ENCODE measurements at places on chromosomes 6 and 20.
A peak's percentile ranks its signal among the peaks of the same experiment; 100 is the strongest.

DNA sequence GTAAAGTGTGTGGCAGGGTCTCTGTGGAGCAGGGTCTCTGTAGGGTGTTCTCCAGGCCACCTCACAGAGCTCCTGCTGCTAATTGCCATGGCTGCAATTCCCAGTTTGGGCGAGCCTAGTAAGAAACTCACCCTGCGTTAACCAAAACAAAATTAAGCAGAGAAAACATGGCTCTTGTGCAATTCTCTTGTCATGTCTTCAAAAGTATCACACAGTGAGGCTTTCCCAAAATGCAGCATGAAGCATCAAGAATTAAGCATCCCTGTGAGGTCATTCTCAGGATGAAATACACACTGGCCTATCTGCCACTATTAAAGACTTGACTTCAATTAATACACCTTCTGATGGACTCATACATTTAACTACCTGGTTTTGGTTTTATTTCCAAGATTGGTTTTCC, 72.8 kb downstream of the KIF13A start:
- no peak for DNase-seq

GRCh38 chr6:158962371-158962770, 37.6 kb downstream of the RSPH3 start:
- DNase-seq: no peak

DNA sequence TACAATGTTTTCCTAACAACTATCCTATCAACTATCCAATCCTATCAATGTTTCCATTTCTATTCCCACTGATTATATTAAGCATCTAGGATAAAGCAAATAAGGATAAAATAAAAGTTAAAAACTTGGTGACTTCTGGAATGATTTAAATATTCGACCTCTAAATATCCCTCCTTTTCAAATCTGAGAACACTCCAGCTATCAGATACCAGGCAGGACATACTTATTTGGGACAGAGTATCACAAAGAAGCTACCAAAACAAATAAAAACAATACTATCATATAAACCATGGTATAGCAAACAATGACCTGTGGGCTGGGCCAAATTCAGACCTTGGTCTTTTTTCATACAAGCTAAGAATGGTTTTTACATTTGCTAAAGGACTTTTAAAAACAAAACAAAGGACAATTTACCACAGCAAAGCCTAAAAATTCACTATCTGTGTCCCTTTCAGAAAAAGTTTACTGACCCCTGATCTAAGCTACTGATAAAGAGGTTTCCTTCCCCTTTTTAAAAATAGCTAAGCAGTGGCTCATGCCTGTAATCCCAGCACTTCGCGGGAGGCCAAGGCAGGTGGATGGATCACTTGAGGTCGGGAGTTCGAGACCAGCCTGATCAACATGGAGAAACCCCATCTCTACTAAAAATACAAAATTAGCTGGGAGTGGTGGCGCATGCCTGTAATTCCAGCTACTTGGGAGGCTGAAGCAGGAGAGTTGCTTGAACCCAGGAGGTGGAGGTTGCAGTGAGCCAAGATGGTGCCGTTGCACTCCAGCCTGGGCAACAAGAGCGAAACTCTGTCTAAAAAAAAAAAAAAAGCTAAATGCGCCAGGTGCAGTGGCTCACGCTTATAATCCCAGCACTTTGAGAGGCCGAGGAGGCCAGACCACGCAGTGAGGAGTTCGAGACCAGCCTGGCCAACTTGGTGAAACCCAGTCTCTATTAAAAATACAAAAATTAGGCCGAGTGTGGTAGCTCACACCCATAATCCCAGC, 6.0 kb downstream of the NUP153 start:
- no peak for DNase-seq

DNA sequence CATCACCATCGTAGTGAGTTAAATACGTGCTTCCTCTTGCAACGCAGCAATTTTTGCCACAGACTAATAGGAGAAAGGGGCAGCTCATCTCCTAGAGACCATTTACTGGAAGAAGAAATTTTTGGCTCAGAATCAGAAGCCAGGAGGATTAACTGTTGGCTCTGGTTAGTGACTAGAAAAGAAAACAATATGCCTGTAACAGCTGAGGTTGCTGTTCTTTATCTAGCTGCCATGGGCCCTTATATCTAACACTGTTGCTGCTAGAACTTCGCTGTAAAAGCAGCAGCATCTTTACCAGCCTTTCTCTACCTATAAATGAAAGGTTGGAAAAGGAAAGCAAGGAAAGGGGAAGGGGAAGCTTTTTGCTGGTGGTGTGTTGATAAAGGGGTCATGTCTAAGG, 65.9 kb downstream of the FAM135A start:
- no peak for DNase-seq

- no peak for DNase-seq
Measured at GRCh38 chr6:44245391-44245911, 1.4 kb upstream of the HSP90AB1 start.

DNA sequence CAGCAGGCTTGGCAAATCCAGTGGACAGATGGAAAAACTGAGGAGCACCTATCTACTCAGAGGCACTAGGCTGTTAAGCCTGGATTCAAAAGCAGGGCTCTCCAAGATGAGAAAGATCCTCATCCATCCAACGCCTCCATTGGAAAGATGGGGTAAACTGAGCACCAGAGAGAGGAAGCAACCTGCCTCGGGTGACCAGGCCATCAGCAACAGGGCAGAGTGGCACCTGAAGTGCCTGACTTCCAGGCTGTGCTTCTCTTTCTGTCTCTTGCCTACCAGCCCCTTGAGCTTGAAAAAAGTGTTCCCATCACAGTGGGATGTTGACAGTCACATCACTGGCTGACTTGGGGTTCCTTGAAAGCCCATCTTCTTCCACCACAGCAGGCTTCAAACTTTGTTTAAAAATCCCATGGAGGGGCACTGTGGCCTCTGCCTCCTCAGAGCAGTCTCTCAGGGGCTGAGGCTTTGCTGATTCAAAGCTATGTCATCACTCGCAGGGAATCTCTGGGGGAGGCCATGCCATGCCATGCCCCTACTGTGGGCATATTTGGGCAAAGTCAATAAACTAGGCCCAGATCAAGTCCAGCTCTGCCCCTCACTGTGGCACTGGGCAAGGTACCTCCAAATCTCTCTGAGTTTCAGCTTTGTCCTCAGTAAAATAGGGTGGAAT, 44.8 kb upstream of the TGM2 start:
- DNase-seq: no peak

GRCh38 chr20:56943946-56944945, 315.1 kb downstream of the TFAP2C start:
- no peak for DNase-seq

DNA sequence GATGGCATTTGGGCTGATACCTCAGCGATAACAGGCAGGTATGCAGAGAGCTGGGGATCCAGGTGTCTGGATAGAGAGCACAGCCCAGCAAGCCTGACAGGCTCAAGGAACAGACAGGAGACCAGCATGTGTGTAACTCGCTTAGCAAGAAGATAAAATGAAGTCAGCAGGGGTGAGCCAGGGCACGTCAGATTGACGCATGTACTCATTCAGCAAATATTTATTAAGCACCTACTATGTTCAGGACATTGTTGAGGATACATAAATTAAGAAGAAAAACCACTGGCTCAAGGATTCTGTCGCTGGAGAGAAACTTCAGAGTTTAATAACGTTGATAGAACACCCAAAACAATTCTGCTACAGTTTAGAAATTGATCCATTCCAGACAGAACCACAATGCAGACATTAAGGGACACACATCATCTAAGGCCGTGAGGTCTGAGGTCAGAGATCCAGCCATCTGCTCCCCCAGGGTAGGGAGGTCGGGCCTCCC, 1.0 kb upstream of the DUSP22 start:
- DNase-seq: no peak

DNA sequence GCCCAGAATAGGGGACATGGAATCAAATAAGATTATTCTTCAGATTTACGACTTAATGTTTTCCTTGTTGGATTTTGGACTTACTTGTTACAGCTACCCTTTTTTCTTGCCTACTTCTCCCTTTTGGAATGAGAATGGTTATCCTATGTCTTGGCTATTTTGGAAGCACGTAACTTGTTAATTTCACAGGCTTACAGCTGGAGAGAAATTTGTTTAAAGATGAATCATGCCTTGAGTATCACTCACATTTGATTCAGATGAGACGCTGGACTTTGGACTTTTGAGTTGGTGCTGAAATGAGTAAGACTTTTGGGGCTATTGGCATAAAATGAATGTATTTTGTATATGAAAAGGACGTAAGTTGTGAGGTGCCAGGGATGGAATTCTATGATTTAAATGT, 83.3 kb downstream of the SMPDL3A start:
- no peak for DNase-seq

- DNase-seq: no peak
Measured at GRCh38 chr6:159099276-159099675, 54.5 kb upstream of the TAGAP start.

DNA sequence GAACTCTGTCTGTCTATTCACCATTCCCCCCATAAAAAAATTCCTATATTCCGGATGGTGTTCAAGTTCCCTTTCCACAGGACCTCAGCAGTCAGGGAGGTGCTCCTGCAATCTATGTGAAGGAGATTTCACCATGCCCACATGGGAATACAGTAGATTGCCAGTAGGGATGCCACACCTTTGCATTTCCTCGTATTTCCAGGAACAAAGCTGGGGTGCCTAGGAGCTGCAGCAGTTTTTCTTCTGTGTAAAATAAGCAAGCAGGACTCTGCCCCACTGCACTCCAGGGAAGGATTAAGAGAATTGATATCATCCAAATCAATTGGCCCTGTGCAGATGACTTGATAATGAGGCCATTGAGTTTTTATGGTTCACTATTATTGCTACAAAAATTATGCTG, 7.4 kb upstream of the KIF16B start:
- DNase-seq: no peak

DNA sequence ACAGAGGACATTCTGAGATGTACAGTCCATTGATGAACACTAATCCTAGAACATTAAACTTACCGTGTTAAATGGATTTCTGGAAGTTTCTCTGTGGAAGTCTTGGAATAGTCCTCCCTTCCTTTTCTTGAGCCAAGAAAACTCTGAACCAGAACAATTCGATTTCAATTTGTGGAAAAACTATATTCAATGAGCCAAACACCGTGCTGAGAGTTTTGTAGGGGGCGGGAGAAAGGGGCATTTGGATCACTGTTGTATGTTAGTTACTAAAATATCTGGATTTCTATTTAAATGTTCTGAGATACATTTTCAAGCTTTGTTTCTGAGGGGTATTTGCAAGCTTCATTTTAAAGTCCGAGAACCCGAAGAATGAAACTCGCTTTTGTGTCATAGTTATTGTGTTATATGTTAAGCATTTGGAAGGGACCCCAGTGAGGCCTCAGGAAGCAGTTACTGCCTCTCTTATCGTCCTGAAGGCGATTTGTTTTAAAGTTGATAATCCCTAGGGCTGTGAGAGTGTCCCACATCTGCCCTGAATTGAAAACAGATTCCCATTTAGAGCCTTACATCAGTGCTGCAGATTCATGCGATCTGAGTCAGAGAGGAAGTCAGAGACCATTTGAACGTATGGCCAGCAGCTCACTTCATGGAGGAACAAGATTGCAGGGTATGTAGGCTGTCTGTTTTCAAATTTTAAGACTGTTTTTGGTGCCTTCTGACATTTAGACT, 70.8 kb upstream of the SASH1 start:
- no peak for DNase-seq

- DNase-seq: no peak
Measured at GRCh38 chr6:139545206-139546105, 171.0 kb upstream of the CITED2 start.

- no peak for DNase-seq
Measured at GRCh38 chr20:1381753-1382591, 10.9 kb downstream of the FKBP1A start.

DNA sequence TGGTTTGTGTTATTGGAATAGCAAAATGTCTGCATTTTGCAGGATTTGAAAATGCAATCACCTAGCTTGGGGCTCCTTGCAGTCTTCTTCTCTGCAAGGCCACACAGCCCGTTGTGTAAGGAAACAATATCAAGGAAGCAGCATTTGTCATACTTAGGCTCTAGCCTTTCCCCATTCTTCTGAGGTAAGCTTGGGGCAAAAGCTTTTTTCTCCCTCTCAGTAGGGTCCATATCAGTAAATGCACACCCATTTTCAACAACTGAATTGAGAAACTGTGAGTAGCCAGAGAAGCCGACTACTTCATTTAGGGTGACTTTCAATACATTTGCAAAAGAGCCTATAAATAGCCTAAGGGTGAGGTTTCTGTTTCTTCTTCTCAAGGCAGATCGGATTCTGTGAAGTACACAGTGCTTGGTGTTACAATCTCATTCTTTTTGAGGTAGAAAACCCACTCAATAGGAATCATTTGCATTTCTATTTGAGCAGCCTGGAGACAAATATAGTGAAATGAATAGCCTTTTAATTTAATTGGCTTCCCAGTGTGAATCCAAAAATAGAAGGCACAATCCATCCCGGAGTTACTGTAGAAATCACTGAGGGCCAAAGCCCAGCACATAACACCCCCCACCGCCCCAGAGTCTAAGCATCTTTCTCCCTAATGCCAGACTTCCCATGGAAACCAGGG, 61.8 kb downstream of the BTBD3 start:
- DNase-seq: peak; percentile 49

- DNase-seq: no peak
Measured at GRCh38 chr6:36207155-36207554, 10.6 kb downstream of the BRPF3 start.

DNA sequence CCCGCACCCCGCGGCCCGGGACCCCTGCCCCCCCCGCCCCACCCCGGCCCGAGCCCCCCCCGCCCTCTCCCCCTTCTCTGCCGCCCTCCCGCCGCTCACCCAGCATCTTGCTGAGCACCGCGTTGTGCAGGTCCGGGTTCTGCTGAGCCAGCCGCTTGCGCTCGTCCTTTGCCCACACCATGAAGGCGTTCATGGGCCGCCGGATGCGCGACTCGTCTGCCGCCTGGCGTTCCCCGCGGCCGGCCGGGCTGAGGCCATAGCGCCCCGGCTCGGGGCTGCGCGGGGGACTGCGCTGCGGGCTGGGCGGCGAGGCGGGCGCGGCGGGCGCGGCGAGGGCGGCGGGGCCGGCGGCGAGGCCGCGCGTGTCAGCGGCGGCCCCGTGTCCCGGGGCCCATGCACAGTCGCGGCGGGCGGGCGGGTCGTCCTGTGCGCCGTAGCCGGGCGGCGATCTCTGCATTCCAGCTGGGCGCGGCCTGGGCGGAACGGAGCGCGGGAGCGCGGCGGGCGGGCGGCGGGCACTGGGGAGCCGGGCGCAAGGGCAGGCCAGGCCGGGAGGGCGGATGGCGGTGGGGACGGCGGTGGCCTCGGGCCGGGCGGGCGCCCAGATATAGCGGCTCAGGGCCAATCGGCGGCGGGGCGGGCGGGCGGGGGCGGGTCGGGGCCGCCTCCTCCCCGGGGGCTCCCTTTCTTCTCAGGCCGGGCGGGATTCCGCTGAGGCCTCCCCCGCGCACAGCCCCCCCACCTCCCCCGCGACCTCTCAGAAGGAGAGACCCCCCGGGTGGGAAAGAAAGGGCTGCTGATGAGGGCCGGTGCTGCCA, at the start of gene SOX18:
Gene SOX18, minus strand, starts transcription at position 580 of the 818 bp plus-strand sequence. Its CDS starts 123 bp downstream, at position 457.
- DNase-seq: no peak

DNA sequence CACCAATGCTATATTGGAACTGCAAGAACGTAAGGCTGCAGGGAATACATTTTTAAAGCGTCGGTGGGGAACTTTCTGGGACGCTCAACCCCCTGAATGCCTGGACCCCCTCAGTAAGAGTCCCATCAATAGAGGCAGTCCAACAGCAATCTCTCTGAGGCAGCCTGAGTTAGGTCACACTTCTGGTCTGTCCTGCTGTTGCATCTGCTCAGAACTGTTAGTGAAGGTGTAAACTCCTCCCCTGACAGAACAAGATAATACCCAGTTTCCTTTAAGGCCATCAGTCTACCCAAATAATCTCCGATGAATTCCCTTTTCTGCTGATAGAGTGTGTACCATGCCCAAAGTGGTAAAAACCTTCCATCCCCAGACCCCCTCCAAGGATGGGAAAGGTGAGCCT, 1.1 kb upstream of the RNGTT start:
- DNase-seq: no peak

GRCh38 chr6:38988736-38989449, 59.7 kb upstream of the GLP1R start:
- no peak for DNase-seq
